NCI-H446 (cell line): ENCODE measurements at places on chromosomes 6 and 20.

DNA sequence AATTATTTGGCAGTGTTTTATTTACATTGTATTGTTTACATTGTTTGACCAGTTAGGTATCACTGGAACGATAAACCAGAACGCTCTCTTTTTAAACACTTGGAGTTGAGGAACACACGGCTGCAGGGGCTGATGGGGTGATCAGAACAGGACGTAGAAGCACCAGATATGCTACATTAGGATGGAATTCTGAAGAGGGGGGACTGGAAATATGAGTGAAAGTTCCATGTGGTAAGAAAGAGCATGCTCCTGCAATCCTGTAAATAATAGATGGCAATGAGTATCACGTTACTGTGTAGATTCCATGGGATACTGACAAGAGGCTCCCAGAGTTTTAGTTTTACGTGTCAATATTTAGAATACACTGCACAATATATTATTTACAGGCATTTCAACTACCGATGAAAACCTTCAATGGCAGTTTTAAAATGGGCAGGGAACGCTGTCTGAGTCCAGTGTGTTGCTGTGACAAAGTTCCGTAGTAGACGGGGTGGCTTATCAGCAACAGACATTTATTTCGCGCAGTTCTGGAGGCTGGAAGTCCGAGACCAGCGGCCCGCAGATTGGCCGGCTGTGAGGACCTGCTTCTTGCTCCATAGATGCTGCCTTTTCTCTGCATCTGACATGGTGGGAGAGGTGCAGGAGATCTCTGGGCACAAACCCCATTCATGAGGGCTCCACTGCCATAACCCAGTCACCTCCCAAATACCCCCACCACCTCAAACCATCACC lies 43.1 kb downstream of the SYNJ2 start:
- no peak for DNase-seq

GRCh38 chr6:81731814-81732213 lies 20.7 kb downstream of the TENT5A start:
- DNase-seq: no peak

- DNase-seq: no peak
Observed at GRCh38 chr20:62543470-62544302, 67.9 kb upstream of the GATA5 start.

- no peak for DNase-seq
Observed at GRCh38 chr6:2623295-2623694, 127.4 kb downstream of the MYLK4 start.

- DNase-seq: no peak
Observed at GRCh38 chr6:86848986-86849385, 88.3 kb upstream of the HTR1E start.

GRCh38 chr6:89992818-89993217 lies 98.5 kb downstream of the GJA10 start:
- DNase-seq: no peak

DNA sequence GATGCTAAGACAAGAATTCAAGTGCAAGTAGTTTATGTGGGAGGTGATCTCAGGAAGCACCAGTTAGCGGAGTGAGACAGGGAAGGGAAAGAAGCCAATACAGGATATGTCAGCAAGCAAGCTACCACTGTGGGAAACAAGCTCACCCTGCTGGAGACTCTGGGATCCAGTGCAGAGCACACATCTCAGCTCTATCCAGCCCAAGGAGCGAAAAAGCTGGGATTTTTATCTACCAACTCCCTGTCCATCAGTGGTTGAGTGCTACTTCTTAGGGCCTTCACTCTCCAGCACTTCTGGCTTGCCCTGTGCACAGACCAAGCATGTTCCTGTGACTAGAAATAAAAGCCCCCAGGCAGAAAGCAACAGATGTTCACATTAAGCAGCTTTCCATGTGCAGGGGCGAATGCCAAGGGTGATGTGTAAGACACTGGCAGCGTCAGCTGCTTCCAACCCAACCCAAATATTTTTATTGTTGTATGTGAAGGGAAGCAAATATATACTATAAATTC lies 10.8 kb upstream of the RNF24 start:
- peak; percentile 92 for DNase-seq

DNA sequence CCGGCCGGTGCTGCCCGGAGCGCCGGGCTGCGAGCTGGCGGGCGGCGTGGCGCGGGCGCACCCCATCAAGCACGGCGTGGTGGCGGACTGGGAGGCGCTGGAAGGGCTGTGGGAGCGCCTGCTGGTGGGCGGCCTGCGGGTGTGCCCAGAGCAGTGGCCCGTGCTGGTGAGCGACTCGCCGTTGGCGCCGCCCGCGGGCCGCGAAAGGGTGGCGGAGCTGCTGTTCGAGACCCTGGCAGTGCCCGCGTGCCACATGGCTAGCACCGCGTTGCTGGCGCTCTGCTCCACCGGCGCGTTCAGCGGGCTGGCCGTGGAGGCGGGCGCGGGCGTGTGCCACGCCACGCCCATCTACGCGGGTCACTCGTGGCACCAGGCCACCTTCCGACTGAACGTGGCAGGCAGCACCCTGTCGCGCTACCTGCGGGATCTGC lies 517 bp downstream of the ACTL10 start:
- DNase-seq: no peak

- no peak for DNase-seq
Observed at GRCh38 chr6:17630511-17631073, 30.5 kb downstream of the FAM8A1 start.

- DNase-seq: no peak
Observed at GRCh38 chr6:31794294-31794865, 1.2 kb downstream of the VARS1 start.

- no peak for DNase-seq
Observed at GRCh38 chr20:25017257-25017803, 24.8 kb upstream of the APMAP start.

DNA sequence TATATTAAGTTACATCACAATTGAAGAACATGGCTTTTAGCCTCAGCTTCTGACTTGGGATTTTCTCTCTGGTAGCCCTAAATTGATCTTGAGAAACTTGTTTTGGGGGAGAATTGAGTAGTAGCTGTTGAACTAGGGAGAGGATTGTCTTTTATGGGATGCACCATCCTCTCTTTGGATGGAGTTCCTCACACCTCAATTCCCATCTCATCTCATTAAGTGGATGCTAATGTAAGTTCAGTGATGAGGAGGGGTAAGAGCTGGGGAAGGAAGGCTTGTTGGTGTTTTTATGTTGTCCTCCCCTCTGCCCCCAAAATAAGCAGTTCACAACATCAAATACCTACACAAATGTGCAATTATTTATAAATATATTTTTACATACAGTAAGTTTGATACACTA lies 4.0 kb downstream of the GJA1 start:
- DNase-seq: no peak

- DNase-seq: no peak
Observed at GRCh38 chr6:150652848-150653613, 53.3 kb downstream of the PLEKHG1 start.

DNA sequence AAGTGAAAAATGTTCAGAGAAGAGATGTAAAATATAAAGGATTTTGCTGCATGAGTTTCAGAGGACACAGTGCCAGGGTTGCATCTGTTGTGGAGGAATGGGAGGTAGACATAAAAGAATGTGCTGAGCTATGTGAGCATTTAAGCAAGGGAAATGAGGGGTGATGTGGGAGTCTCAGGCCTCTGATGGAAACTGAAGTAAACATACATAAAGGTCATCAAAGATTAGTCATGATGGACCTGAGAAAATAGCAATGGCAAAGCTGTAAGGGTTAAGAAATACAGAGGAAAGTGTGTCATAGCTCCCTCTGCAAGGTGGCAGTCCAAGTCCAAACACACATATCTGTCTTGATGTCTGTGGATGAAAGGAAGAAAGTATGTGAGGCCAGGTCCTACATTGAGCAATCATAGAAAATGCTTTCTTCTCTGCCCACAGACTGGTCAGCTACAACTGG lies 306.6 kb upstream of the ECI2 start:
- DNase-seq: no peak

GRCh38 chr6:157263146-157263545 lies 60.2 kb downstream of the TMEM242 start:
- no peak for DNase-seq

DNA sequence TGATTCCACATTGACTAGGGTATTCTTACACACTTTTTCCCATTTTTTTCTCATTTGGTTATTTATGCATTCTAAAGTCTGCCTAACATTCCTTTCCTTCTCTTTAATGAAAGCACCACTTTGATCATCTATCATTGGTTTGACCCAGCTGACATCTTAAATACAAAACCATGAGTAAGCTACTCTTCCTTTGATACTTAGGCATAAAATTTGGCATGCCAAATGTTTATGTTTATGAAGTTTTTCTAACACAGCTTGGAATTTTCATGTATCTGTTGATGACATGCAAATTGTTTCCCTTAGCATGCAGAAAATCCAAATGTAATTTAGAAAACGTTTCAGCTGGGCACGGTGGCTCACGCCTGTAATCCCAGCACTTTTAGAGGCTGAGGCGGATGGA lies 534.9 kb downstream of the QKI start:
- no peak for DNase-seq

DNA sequence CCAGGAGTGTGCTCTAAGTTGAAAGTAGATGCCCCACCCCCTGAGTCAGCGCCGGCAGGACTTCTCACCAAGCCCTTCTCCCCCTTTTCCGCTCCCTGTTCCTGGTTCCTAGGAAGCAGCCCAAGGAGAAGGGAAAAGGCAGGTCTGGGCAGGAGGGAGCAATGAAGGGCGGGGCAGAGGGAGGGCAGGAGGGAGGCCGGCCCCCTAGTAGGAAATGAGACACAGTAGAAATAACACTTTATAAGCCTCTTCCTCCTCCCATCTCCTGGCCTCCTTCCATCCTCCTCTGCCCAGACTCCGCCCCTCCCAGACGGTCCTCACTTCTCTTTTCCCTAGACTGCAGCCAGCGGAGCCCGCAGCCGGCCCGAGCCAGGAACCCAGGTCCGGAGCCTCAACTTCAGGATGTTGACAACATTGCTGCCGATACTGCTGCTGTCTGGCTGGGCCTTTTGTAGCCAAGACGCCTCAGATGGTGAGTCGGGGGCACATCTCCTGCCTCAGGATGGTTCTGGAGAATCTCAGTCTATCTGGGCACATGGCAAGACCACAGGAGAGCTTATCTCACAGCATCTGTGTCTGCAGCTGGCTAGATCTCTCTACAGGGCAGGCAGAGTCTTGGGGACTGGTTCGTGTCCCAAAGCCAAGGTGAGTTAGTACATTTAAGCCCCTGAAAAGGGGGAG lies at the start of gene PROCR:
PROCR (plus strand) TSS at position 320 of the 681 bp plus-strand sequence; CDS start at position 403, 83 bp downstream.
- DNase-seq: peak; percentile 75

DNA sequence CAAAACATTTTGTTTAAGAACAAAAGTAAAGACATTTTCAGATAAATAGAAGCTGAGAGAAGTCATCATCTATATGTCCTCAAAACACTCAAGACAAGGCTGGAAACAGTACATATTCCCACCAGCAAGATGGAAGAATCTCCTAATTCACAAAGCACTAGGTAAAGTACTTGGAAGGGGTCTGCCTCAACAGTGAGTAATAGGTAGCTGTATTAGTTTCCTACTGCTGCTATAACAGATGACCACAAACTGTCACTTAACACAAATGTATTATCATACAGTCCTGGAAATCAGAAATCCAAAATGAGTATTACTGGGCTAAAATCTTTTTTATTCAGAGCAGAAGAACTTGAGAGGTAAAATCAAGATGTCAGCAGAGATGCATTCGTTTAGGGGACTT lies 40.6 kb downstream of the ZKSCAN8 start:
- no peak for DNase-seq

DNA sequence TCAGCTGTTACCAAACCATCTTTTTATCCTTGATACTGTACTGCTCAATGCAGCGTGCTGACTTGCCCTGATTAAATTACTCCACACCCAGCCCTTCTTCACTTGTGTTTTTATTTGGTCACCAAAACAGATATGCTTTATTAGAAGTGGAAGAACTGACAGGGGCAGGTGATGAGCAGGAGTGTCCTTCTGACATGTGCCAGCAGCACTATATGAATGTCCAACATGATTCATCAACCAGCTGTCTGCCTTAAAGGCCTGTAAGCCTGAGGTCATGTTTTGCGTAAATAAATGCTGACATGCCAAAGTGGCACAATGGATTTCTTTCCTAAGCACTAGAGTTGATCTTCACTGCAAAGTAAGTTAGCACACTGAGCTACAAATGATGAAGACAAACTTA lies 15.4 kb downstream of the POPDC3 start:
- DNase-seq: no peak

- DNase-seq: no peak
Observed at GRCh38 chr6:147530132-147531060, 21.9 kb downstream of the SAMD5 start.

GRCh38 chr20:32829311-32830005 lies 9.7 kb downstream of the MAPRE1 start:
- no peak for DNase-seq

DNA sequence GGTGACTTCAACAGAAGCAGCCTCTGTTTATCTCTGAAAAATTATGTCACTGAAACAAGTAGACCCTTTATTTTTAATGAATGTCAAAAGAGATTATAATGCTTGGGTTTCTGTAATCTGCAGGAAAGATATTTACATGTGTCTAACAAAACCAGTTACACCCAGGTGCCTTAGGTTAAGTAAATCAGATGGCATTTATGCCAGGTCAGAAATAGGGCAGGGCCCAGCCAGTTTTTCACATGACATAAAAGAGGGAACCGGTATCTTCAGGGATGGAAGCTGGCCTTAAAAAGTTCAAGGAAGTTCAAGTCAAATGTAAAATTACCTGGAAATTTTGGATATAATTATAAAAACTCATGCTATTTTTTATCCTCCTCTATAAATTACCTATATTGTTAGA lies 14.2 kb upstream of the ENPP4 start:
- DNase-seq: no peak

GRCh38 chr20:48823476-48823875 lies 4.3 kb downstream of the PREX1 start:
- no peak for DNase-seq

DNA sequence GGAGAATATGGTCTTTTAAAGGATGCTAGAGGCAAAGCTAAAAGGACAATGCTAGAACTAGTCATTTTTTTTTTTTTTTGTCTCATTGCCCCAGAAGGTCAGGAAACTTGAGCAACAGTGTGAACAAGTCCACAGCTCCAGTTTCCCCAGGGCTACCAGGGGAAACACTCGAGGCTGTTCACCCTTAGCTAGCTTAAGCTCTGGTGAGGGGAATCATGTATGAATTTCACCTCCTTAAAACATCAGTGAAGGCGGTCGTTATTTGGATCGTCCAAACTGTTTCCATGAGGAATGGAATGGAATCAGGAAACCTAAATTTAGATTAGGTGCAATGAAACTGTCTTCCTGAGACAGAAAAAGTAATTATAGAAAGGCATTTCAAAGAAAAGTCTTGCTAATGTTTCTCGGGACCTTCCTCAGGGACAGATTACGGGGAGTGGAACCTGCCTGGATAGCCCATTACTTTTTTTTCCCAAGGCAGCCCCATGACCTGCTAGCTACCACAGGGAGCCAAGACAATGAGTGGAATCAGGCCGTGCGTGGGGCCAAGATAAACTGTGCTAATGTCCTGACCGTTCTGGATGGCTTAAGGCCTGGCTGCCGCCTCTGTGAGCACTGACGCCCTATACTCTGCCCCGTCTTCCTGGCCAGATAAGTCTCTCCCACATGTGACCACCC lies 164.8 kb upstream of the SGK1 start:
- no peak for DNase-seq

- no peak for DNase-seq
Observed at GRCh38 chr6:37862992-37863391, 43.5 kb downstream of the ZFAND3 start.

- DNase-seq: no peak
Observed at GRCh38 chr6:134437376-134437775, 119.5 kb upstream of the SGK1 start.
